ENCODE measurements at places on chromosomes 2 and 18. TPM values are rescaled to one million over a fixed set of nuclear protein-coding genes. Genes with fewer than 3 reads are reported as not detected.

Gene CXCR4
- 36.7 TPM for total RNA-seq

Gene SP100
- total RNA-seq, result 161 TPM

Gene KATNAL2
- 17.2 TPM for total RNA-seq

Gene FOXD4L1
- total RNA-seq, result not detected

Gene DAPL1
- not detected for total RNA-seq

Gene DNAJC5G
- not detected for total RNA-seq

Gene LDLRAD4
- 21.2 TPM for total RNA-seq

Gene NIF3L1
- 27.6 TPM for total RNA-seq

Gene LRRC30
- not detected for total RNA-seq

Gene ARMC9
- 16.5 TPM for total RNA-seq

Gene HADHB
- 173 TPM for total RNA-seq

Gene SP110
- total RNA-seq, result 20.3 TPM

Gene ANKRD39
- 12.3 TPM for total RNA-seq

Gene TBR1
- not detected for total RNA-seq

Gene DYSF
- 4.2 TPM for total RNA-seq

Gene GPR75
- 2.5 TPM for total RNA-seq

Gene HES6
- 6.8 TPM for total RNA-seq

Gene TFCP2L1
- total RNA-seq, result 3.6 TPM

Gene BUB1
- total RNA-seq, result not detected

Gene ARHGAP15
- 7.9 TPM for total RNA-seq

Gene SERPINB10
- total RNA-seq, result not detected

Gene CFAP65
- total RNA-seq, result not detected

Gene INO80C
- 9.5 TPM for total RNA-seq

Gene DPYSL5
- not detected for total RNA-seq

Gene C2orf66
- total RNA-seq, result not detected

Gene ITGB6
- total RNA-seq, result not detected

Gene DES
- total RNA-seq, result 6.0 TPM

Gene GPR55
- total RNA-seq, result not detected

Gene CNRIP1
- total RNA-seq, result 54.8 TPM

Gene ALK
- 2.3 TPM for total RNA-seq

Gene NCK2
- 24.3 TPM for total RNA-seq

Gene ALKAL2
- total RNA-seq, result 0.98 TPM

Gene RUFY4
- 0.85 TPM for total RNA-seq

Gene DOK1
- 11.1 TPM for total RNA-seq

Gene FOXI3
- total RNA-seq, result not detected

Gene CRYGC
- total RNA-seq, result not detected

Gene SRD5A2
- under 0.01 TPM for total RNA-seq

Gene PCGF1
- 9.0 TPM for total RNA-seq

Gene BCL11A
- total RNA-seq, result 2.0 TPM
